ENCODE measurements at places on chromosomes 3 and 15.

- DNase-seq: no peak
Measured at GRCh38 chr3:123636431-123636841, 51.6 kb upstream of the HACD2 start.

- DNase-seq: no peak
Measured at GRCh38 chr3:101513419-101513986, 491 bp upstream of the SENP7 start.

DNA sequence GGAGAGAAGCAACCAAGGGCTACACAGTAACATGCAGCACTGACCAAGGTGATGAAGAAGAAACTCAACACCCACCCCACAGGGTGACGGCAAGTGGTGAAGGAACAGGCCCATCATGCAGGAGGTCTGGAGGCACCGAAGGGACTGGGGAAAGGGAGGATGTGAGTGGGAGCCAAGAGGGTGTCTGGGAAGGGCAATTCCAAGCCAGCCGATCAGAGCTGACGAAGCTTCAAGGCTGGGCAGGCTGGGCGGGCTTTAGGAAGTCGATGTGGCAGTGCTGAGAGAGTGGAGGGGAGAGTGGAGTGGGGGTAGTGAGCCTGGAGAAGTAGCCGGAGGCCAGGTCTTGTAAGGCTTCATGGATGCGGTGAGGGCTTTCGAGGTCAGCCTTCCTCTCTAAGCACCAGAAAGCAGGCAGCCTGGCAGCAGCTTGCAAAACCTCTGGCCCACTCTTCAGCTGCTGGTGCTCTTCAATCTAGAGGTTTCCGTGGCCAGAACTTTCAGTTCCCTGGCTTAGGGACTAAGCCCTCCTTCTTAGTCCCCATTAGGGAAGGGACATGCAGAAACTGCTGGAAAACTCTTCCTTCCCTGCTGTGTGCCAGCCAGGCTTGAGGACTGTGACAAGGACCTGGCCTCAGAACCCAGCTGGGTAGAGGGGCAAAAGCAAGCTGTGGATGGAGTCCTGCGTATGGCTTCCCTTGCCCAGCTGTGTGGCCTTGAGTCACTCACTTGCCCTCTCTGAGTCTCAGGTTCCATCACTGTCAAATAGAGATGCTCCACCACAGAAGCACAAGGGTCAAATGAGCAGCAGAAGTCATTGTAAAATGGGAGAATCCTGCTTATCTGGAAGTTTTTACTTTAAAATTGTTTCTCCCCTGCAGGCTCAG, 72.1 kb downstream of the TLE3 start:
- DNase-seq: no peak

- DNase-seq: no peak
Measured at GRCh38 chr15:63188247-63188925, 1.0 kb upstream of the RAB8B start.

DNA sequence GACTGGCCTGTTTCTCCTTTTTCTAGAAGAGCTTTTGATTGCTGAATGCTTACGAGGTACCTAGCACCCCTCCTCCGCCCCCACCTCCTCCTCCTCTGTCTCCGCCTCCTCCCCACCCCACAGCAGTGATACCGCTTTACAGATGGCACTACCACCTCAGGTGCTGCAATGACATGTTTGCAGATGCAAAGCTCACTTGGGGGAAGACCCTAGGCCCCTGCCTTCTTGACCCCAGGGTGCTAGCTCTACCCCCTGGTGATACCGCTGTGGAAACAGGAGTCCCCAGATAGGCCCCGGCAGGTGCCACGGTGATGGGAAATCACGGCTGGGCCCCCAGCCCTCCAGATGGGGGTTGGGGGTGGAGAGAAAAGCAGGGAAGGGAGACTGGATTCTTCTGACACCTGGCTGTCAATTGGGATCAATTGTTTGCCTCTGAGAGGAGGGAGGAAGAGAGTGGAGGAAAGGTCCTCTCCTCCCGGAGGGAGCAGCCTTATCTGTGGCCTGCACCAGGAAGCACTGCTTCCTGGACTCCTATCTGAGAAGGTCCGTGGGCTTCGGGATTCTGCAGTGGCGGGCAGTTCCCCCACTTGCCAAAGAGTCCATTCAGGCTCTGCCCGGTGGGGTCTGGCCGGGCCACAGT, 37.6 kb downstream of the DNASE1L3 start:
- no peak for DNase-seq

GRCh38 chr3:58829321-58830000, 162.9 kb upstream of the FAM3D start:
- no peak for DNase-seq

GRCh38 chr15:63402498-63403253, 21.0 kb upstream of the CA12 start:
- no peak for DNase-seq

DNA sequence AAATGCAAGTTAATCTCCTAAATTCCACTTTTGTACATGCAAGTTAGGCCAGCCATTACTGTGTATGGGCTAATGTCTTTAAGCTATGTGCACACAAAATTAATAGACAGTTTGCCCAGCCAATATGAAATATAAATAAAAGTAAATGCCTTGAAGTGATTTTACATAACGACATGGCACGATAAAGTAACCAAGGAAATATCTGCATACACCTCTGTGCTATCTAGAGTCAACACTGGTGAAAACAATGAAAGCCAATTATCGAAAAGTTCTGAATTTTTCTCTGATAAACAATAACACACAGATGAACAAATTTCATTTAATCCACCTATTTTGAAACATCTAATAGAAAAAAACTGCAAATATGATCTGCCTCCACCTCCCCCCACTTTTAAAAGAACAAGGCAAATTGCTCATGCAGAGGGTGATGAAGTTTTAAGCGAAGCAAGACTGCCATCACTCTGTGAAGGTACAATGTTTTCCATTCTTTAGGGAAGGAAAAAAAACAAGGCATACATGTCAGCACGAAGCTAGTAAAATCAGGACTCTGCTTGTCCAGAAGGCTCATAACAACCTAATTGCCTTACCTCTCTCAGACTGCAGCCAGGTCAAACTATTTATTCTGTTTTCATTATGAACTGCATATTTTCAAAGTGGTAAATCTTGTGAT, 317.7 kb downstream of the MECOM start:
- DNase-seq: no peak

DNA sequence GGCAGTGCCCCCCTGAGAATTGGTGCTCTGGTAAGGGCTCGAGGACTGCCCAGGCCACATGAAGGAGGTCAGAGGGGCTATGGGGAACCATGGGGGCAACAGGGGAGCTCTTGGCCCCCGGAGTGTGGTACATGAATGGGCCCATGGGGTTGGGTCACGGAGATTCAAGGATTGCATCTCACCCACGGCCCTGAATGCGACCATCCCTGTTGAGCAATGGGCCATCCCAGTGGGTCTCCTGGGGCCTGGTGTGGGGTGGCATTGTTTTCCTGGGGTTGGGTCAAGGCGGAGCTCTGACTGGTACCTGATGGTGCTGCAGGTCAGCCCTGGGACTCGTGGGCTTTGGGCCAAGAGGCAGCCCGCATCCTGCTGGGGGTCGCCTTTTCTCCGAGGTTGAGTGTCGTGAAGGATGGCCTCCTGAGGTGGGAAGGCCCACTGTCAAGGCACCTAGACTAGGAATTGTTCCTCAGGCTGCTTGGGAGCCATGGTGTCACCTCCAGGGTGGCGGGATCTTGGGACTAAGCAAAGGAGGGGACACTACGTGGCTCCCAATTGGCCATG, 198.3 kb downstream of the UBE3A start:
- DNase-seq: peak; percentile 8

DNA sequence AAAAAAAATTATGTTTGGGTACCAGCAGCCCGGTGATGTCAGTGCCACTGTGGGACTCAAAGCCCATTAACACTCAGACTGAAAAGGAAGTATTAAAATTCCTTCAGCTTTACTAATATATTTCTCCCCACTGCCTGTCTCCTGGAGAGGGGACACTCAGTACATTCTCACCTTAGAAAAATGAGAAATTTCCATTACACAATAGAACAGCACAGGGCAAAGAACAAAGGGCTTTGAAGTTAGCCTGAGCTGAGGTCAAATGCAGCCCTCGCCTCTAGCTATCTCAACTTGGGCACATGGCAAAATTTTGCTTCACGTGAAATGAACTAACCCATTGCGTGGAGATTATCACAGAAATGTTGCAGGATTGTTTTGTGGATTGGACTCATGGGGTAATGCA, 80.8 kb downstream of the RARB start:
- no peak for DNase-seq

- no peak for DNase-seq
Measured at GRCh38 chr15:50051811-50052419, 67.1 kb downstream of the ATP8B4 start.

GRCh38 chr3:11604139-11604892, 39.4 kb downstream of the VGLL4 start:
- no peak for DNase-seq

DNA sequence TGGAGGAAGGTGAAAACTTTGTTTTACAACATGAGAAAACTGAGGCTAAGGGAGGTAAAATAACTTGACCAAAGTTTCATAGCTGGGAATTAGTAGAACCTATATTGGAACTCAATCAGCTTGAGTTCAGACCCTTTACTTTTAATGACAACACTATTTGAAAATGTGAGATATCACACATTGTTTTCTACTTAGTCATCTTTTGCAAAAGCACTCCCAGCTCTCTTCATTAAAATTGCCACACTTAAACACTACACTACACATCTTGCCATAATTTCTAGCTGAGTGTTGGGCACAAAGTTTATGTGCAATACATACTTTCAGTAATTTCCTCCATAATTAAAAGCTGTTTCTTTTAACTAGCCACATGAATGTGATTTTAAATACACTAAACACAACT, 230.4 kb upstream of the DCBLD2 start:
- no peak for DNase-seq

GRCh38 chr3:5005367-5005766, 26.1 kb downstream of the BHLHE40 start:
- no peak for DNase-seq

- no peak for DNase-seq
Measured at GRCh38 chr3:108292450-108292849, 3.9 kb upstream of the HHLA2 start.

DNA sequence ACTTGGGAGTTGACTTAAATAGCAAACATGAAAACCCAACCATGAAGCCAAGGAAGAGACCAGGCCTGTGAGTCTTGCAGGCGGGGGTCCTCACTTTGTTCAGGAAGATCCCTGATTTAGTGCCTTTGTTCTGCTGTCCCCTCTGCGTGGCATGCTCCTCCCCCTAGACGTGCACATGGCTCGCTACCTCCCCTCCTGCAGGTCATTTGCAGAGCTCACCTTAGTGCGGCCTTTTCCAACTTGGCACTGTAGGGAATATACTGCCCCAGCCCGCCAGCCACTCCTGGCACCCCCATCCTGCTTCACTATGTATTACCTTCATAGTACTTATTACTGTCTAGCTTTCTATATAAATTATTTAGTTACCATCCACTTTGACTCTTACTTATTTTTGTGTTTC, 18.3 kb downstream of the GXYLT2 start:
- no peak for DNase-seq

DNA sequence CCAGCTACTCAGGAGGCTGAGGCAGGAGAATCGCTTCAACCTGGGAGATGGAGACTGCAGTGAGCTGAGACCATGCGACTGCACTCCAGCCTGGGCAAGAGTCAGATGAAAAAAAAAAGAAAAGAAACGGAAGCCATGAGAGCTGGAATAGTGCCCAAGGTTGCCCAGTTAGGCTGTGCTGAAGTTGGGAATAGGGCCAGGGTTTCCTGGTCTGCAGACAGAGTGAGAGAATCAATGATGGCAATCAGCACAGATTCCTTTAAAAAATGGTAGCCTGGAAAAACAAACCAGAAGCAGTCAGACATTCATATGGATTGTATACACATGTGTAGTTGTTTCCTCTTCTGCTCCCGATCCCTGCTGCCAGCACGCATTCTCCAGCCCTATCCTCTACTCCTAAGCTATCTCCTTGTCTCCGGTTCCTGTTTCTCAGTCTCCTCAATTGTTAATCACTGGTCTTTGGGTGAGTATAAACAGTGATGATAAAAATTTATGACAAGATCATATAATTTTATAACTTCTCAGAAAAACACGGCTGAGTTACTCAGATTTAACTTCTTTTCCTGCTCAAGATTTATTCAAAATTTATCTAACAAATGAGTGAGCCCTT, 316.2 kb upstream of the UMPS start:
- DNase-seq: no peak

DNA sequence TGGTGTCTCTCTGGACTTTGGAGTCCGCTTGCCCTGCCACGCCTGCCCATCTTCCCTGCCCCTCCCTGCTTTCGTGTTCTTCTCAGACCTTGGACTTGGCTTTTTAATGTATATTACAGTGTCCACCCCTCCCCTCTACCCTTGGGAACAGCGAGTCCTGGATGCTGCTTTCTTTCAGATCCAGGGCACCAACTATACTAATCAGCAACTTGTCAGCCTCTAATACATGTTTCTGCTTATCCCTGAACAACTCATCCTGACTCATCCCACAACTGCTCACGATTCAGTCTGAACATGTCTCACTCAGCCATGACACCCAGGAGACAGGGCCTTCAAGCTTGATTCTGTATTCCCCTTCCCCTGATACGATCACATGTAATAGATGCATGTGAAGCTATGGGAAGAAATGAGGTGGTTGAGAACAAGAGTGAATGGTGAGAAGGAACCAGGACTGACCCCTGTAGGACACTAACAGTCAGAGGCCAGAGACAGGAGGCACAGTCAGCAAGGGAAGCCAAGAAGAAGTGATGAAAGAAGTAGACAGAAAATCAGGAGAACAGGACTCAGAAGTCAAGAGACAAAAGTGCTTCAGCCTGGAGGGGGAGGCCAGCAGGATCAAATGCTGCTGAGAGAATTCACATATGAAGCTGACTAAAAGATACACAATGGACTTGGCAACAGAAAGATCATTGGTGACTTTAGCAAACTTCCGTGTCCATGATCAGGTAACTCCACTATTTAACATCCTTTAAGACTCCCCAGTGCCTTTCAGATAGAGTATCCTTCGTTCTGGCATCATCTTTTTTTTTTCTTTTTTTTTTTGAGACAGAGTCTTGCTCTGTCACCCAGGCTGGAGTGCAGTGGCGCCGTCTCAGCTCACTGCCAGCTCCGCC, 35.4 kb downstream of the BCL2L10 start:
- DNase-seq: no peak

GRCh38 chr3:133747907-133748639, 1.9 kb downstream of the TF start:
- DNase-seq: no peak

GRCh38 chr3:182632077-182632393, 161.3 kb upstream of the ATP11B start:
- DNase-seq: no peak

- DNase-seq: no peak
Measured at GRCh38 chr3:132615881-132616280, 18.8 kb downstream of the ACKR4 start.

GRCh38 chr15:59170295-59171066, 36.2 kb upstream of the LDHAL6B start:
- no peak for DNase-seq

DNA sequence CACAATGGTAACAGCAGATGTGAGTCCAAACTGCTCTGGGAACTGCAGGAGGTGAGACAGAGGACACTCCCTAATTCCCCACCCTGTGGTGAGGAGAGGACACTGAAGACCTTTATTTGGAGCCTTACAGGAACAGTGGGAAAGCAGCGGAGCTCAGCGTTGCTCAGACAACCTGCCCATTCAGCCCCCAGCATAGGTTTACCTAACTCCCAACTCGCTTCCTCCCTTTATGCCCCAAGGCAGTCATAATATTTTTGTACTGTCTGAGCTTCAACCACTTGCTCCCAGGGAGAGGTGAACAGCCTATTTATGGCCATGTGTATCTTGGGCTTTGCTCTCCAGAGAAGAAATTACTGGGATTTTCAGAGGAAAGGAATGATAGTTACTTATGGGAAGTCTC, 34.1 kb downstream of the SHC4 start:
- DNase-seq: no peak
